ENCODE measurements at places on chromosomes 3 and 15.

DNA sequence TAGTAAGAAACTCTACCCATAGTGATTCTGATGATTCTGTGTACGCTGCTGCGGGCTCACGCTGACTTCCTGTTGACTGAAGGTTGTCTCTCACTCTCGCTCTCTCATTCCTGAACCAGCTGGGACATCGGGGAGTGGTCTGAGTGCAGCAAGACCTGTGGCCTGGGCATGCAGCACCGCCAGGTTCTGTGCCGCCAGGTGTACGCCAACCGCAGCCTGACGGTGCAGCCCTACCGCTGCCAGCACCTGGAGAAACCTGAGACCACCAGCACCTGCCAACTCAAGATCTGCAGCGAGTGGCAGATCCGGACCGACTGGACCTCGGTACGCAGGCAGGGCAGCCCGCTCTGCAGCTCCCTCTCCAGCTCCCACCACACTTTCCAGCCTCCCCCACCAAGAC lies 63.6 kb upstream of the NR2E3 start:
- DNase-seq, result no peak

GRCh38 chr3:184586851-184587250 lies 25.3 kb downstream of the EPHB3 start:
- no peak for DNase-seq

- DNase-seq, result peak; percentile 44
Measured at GRCh38 chr15:70494852-70495571, 268.3 kb downstream of the UACA start.

DNA sequence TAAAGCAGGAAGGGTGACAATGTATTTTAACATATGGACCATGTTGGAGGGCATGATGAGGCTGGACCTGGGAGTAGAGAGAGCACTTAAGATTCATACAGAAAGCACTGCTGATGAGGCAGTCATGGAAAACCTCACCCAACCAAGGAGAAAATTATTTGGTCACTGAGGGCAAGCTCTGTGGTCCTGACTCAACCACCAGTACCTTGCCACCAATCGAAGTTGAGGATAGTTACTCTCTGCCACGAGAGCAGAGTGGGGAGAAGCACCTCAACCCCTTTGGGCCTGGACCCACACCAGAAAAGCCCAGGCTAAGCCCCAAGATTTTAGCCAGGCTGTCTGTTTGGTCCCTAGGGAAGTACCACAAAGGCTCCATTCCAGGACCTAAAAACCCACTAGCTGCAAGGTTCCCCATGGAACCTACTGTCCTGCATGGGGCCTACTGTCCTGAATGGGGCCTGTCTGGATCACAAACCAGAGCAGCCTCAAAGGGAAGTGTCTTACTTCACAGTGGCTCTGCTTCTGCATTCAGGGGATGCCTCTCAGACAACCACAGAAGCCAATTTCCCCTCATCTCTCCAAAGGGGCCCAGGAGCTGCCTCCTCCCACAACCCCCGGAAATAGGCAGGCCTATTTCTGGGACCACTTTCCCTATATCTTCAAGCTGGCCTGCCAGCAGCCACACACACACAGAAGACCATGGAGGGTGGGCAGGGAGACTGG lies 4.2 kb downstream of the CCDC71 start:
- no peak for DNase-seq

GRCh38 chr15:66063147-66063546 lies 190.4 kb downstream of the MEGF11 start:
- no peak for DNase-seq

DNA sequence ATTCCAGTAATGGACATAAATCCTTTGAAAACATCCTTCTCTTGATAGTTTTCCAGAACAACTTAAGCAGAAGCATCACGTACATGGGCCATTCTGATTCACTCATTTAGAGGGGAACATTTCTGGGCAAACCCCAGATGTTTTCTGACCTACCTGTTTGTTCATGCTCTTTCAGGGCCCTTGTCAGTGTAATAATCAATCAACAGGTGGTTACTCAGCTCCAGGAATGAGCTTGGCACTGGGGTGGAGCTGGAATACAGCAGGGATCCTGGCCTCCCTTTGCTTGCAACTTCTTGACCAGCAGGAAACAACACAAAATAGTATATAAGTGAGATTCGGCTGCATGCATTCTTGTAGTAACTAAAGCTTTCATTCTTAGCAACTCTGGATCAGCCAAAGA lies 9.2 kb upstream of the UBE2E1 start:
- no peak for DNase-seq

GRCh38 chr3:180798197-180798596 lies 114.3 kb upstream of the FXR1 start:
- DNase-seq, result no peak

- no peak for DNase-seq
Measured at GRCh38 chr3:176071943-176072342, 1125.3 kb downstream of the TBL1XR1 start.

GRCh38 chr3:152232679-152233078 lies 36.0 kb upstream of the MBNL1 start:
- DNase-seq, result no peak

DNA sequence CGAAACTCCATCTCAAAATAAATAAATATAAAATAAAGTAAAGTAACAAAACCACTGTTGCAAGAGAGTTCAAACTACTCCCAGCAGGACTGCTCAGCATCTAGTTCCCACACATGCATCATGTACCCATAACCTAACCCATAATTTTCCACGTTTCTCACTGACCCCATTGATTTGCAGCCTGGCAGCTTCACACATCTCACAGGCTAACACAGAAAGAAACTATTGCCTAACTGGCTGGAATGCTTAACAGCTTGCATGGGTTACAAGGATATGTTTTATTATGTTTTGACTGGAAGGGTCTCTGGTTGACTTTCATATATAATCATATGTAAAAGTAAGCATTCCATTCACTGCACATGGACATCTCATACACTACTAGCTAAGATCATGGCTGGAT lies 55.6 kb upstream of the TBC1D23 start:
- no peak for DNase-seq

DNA sequence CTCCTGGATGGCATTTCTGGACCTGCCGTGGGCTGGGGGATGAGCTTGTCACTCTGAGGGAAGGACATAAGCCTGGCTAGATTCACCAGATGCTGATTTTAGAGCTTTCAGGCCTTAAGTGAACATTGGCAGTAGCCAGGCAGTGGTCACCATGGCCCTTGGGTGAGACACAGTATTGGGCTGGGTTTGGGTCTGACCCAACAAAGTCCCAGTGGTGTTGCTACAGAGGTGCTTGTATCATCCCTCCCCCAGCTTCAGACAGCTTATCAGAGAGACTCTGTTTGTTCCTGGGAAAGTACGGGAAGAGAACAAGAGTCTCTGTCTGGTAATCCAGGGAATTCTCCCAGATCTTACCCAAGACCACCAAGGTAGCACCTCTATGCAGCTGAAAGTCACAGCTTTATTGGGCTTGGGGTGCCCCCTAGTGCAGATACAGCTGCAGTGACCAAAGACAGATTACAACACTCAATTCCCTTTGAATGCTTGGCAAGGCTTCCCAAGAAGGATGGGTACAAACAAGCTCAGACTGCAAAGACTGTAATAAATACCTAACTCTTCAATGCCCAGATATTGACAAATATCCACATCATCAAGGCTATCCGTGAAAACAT lies 9.8 kb upstream of the RUVBL1 start:
- DNase-seq, result no peak

DNA sequence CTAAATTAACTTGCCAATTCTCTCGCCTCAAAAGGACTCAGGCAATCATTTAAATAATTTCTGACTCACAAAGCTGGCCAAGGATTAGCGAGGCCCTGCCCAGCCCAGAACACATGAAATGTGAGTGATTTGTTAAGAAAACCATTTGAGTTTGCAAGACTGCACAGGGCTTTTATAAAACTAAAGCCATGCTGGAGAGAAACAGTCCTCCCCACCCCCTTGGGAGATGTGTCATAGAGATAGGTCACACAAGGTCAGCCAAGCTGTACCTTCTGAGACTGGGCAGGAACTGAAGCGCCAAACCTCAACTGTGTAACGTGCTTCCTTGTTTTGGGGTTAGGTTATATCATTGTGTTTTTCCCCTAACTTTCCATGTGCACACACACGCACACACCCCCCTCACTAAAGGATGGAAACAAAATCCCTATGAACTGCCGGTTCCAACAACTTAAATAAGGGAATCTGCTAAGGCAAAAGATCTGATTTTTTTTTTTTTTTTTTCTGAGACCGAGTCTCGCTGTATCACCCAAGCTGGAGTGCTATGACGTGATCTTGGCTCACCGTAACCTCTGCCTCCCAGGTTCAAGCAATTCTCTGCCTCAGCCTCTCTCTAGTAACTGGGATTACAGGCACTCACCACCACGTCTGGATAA lies 8.1 kb downstream of the SPATA12 start:
- no peak for DNase-seq
